Stimulated activated naive CD8-positive, alpha-beta T cell treated with anti-CD3 and anti-CD28 coated beads, Interleukin-15, amount 100 ng/mL, for 72 hours (primary cell): ENCODE measurements at places on chromosomes 1 and 21.

GRCh38 chr1:171300401-171300800 is 13.6 kb upstream of the FMO4 start:
- no peak for DNase-seq

GRCh38 chr1:226406401-226406881 is 1.5 kb downstream of the PARP1 start:
- no peak for DNase-seq

DNA sequence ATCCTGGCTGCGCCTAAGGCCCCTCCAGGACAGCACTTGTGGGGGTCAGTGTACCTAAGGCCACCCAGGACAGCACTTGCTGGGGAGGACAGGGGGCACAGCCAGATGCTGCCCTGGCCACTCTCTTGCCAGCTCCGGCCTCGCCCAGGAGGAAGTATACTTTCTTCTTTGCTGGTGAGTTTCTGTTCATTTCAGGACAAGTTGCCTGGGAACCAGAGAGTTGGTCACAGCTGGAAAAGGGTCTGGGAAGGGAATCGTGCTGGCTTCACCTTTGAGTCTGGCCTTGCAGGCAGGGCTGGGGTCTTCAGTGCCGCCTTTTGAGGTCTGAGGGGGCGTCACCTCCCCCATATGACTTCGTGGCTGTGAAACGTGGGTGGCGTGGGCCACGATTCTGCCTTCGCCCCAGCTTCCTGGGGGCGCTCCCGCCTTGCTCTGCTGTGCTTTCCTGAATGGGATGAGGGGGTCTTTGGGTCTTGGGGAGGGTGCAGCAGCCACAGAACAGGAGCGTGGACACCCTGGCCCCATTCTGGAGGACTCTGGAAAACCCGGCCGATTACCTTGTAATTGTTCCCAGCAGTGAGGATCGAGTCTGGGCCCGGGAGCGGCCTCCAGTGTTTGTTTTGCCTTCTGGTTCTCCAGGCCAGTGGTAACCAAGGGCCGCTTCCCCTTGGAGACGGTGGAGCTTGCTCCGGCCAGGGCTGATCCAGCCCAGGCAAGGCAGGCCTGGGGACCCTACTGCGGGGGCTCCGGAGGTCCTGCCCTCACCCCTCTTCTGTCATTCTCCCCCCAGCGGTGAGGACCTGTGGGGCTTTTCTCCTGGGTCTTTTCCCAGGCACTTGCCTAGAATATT is 45.9 kb downstream of the SPSB1 start:
- DNase-seq = no peak

- DNase-seq = no peak
These were observed 429.8 kb upstream of the VAMP3 start for GRCh38 chr1:7341145-7341905.

DNA sequence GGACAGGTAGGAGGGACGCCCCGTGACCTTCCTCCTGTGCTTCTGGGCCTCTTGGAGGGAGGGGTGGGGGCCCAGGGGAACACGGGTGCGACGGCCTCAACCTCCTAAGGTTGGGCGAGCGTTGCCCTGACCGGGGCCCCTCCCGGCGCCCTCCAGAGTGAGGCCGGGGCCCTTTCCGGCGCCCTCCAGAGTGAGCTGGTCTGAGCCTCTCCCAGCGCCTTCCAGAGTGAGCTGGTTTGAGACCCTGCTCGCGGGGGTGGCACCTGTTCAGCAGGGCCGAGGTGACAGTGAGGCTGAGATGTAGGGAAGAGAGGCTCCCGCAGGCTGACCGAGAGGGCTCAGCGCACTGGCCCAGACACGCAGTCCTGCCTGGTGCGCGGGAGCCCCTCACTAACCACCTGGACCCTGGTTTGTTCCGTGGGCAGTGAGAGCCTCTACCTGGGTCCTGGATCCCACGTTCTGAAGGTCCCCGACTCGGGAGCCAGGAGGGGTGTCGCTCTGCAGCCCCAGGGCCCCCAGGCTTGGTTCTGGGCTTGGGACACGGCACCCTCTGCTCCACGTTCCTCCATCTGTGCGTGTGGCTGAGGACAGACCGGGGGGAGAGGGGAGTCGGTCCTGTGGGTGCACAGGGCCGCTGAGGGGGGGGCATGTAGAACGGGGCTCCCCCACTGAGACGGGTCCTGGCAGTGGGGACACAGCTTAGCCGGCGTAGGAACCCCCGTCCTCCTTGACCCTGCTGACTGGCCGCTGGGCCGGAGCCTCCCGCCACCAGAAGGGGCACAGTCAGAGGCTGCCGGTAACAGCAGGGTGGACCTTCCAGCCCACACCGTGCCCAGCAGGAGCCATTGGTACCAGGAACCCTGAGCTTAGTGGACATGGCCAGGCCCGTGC is 1.4 kb downstream of the COL6A1 start:
- no peak for DNase-seq

- no peak for DNase-seq
These were observed 101.8 kb downstream of the PRDM16 start for GRCh38 chr1:3170561-3171453.

GRCh38 chr1:41613689-41614574 is 129.4 kb upstream of the EDN2 start:
- no peak for DNase-seq

DNA sequence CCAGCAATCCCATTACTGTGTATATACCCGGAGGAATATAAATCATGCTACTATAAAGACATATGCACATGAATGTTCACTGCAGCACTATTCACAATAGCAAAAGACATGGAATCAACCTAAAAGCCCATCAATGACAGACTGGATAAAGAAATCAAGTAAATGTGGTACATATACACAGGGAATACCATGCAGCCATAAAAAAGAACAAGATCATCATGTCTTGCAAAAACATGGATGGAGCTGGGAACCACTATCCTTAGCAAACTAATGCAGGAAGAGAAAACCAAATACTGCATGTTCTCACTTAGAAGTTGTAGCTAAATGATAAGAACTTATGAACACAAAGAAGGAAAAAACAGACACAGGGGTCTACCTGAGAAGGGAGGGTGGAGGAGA is 6.4 kb upstream of the ANGPTL3 start:
- no peak for DNase-seq

- no peak for DNase-seq
These were observed at the start of gene AQP10 for GRCh38 chr1:154320882-154321608. Gene AQP10 (plus strand): TSS chr1:154321093. CDS start chr1:154321156, 63 bp downstream.

GRCh38 chr1:240616018-240616417 is 4.1 kb upstream of the GREM2 start:
- no peak for DNase-seq

DNA sequence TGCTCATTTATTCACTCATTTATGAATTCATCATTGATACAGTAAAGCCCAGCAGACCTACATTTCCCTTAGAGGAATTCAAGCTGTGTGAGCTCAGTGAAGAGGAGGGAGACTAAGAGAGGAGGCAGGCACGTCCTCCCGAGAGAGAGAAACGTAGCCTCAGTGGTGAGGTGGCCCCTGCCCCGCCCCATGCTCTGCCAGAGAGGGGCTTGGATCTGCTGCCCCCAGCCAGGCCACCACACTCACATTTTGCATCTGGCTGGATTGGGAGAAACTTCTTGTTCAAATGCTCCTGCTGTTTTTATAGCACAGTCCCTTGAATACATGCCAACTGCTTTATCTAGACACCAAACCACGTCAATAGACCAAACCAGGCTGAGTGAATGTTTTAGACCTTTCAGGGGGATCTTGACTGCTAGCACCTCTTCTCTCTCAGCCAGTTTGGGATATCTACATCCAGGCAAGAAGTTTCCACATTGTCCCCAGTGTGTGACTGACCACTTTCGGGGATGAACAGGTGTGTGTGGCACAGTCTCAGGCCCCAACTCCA is 67.7 kb upstream of the AJAP1 start:
- DNase-seq = no peak

- DNase-seq = no peak
These were observed 16.1 kb upstream of the MYCL start for GRCh38 chr1:39917825-39918224.

DNA sequence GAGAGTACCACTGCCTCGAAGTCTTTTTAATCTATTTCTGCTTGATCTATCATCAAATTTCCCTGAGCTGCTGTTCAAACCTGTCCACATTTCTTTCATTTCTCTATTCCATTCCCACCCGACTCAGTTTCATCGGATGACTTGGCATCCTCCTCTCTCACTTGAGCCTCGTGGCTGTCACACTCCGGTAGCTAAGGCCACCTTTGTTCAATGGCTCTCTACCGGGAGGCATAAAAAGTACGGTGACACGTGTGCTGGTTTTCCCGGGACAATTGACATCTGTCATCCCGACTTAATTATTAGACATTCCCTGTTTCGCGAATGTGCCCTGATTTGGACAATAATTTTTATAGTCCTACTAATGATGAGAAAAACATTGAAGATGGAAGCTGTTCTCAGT is 22.6 kb downstream of the MIS18A start:
- no peak for DNase-seq

- DNase-seq = no peak
These were observed 5.2 kb upstream of the HSD3B2 start for GRCh38 chr1:119409731-119410130.

- DNase-seq = no peak
These were observed 97.4 kb downstream of the CENPF start for GRCh38 chr1:214700437-214700836.

- peak; percentile 8 for DNase-seq
These were observed 28.2 kb upstream of the FCRL4 start for GRCh38 chr1:157626099-157626498.

GRCh38 chr1:248849152-248849551 is 9.7 kb downstream of the ZNF692 start:
- DNase-seq = no peak

GRCh38 chr1:199509456-199509855 is 518.1 kb upstream of the NR5A2 start:
- DNase-seq = no peak

- DNase-seq = no peak
These were observed 81.4 kb downstream of the SMYD2 start for GRCh38 chr1:214362188-214362882.

GRCh38 chr1:159828176-159828575 is 1.5 kb downstream of the SLAMF8 start:
- DNase-seq = no peak

GRCh38 chr1:172089768-172090510 is 248.6 kb downstream of the DNM3 start:
- DNase-seq = peak; percentile 57

- DNase-seq = no peak
These were observed 5.2 kb downstream of the CAP1 start for GRCh38 chr1:40045766-40046165.

DNA sequence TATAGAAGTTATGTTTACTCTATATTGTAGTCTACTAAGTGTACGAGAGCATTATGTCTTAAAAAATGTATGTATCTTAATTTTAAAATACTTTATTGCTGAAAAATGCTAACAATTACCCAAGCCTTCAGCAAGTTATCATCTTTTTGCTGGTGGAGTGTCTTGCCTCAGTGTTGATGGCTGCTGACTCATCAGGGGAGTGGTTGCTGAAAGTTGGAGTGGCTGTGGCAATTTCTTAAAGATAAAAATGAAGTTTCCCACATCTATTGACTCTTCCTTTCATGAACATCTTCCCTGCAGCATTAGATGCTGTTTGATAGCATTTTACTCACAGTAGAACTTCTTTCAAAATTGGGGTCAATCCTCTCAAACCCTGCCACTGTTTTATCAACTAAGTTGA is 95.8 kb downstream of the CDC7 start:
- no peak for DNase-seq

GRCh38 chr1:235917267-235917811 is 50.6 kb upstream of the LYST start:
- DNase-seq = peak; percentile 54

DNA sequence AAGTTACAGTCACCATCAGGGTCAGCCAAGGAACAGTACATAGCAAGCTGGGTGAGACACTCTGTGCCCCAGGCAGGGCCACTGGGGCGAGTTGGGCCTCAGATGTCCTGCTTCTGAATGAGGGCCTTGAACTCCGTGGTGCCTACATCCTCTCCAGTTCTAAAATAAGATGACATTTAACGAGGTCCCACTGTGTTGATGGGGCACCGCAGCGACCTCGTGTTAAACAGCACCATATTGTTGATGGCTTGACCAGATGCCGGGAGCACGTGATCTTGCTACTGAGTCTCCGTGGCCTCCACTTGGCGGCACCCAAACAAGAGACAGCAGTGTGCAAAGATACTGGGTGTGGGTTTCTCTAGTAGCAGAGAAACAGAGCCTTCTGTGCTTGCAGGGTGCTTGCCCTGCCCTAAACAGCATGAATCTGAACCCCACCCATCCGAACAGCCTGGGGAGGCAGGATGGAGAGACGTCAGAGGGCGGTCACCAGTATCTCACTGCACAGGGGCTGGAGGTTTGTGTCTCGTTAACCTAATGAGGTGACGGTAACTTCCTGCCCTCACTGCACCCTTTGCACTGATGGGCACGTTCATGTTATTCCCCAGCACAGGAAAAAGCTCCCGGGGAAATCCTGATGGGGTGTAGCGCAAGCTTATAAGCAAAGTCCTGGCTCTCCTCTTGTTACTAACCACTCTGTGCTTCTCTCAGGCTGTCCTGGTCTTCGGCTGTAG is 324.4 kb downstream of the AJAP1 start:
- DNase-seq = no peak

DNA sequence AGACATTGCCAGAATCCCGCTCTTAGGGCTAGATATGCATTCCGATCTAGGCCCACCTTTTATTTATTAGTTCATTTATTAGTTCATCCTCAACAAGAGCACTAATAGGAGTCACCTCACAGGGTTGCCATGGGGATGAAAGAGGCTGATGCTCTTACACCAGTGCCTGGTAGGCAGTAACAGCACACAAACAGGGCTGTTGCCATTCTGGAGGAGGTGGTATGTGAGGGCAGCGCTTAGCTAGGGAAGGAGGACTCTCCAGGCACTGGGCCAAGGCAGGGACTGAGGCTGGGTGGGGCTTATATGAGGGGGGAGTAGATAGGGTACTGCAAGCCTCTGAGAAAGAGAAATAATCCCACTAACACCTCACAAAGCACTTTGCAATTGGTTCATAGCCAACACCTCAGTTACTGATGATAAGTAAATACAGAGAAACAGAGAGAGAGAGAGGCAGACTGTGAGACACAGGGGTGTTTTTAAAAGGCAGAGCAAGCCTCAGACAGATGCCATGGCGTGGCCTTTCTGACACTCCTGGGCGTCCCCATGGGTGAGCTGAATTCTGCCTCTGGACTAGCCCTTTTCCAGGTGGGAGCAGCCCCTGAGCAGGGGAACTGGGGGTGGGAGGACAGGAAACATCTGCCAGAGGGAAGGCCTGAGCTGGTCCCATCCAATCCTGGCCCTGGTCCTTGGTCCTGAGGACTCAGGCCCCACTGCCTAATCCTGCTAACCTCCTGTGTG is 5.9 kb downstream of the FCGR2A start:
- no peak for DNase-seq

GRCh38 chr1:216788671-216789070 is 65.4 kb upstream of the ESRRG start:
- DNase-seq = no peak

- no peak for DNase-seq
These were observed 19.9 kb upstream of the PRELP start for GRCh38 chr1:203455706-203456105.

GRCh38 chr1:56562891-56563452 is 16.4 kb downstream of the PLPP3 start:
- DNase-seq = no peak

- DNase-seq = peak; percentile 27
These were observed 50.3 kb upstream of the L1TD1 start for GRCh38 chr1:62144238-62144831.

GRCh38 chr21:15986277-15986676 is 256.5 kb downstream of the USP25 start:
- no peak for DNase-seq

GRCh38 chr1:220011620-220012019 is 34.7 kb downstream of the EPRS1 start:
- DNase-seq = no peak

GRCh38 chr1:35115459-35116383 is 36.5 kb downstream of the ZMYM1 start:
- DNase-seq = no peak
